Umbilical cord (tissue), 2 donors: ENCODE measurements at places on chromosomes 1 and 21. TPM values are rescaled to one million over a fixed set of nuclear protein-coding genes. Genes with fewer than 3 reads are reported as not detected.

GRCh38 chr1:186680245-186681061, at the start of gene PTGS2:
Gene PTGS2 (minus strand): TSS chr1:186680423. CDS start chr1:186680290, 133 bp downstream.
- peak; percentile 85 for DNase-seq

DNA sequence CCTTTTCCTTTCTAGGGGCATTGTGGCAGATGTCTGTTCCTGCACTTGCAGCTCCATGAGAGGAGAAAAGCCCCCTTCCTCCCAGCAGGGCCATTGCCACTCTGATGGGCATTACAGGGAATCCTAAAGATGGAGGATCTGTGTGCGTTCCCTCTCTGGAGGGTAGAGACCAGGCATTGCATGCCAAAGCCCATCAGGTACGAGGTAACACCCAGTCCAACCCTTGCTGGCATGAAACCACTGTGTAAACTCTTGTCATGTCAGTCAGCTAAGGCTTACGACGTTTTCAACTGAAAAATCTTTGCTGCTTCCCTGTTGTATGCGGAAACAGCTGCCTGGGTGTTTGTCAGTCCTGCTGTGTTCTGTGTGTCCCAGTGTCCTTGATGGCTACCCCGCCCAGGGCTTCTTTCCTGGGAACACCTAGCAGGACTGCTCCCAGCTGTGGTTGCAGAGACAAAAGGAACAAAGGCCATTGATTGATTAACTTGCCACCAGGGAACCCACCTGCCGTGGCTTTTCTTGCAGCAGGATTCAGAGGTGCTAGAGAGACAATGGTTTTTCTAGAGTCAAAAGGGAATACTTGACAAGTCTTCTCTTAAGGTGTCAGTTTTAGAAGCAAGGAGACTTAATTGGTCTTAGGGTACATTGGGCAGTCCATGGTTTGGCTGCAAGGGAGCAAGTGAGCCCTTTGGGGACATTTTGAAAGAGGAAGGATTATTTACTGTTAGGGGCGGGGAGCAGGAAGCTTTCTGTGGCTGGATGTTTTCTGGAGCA, 24.6 kb downstream of the B3GALT5 start:
- no peak for DNase-seq

The UQCRH gene
- 218 TPM for total RNA-seq

The CORT gene
- total RNA-seq = not detected
